ENCODE measurements at places on chromosomes 6 and 20.
A peak's percentile ranks its signal among the peaks of the same experiment; 100 is the strongest.

GRCh38 chr6:157091243-157091642 is 232.1 kb downstream of the TMEM242 start:
- DNase-seq, result no peak

DNA sequence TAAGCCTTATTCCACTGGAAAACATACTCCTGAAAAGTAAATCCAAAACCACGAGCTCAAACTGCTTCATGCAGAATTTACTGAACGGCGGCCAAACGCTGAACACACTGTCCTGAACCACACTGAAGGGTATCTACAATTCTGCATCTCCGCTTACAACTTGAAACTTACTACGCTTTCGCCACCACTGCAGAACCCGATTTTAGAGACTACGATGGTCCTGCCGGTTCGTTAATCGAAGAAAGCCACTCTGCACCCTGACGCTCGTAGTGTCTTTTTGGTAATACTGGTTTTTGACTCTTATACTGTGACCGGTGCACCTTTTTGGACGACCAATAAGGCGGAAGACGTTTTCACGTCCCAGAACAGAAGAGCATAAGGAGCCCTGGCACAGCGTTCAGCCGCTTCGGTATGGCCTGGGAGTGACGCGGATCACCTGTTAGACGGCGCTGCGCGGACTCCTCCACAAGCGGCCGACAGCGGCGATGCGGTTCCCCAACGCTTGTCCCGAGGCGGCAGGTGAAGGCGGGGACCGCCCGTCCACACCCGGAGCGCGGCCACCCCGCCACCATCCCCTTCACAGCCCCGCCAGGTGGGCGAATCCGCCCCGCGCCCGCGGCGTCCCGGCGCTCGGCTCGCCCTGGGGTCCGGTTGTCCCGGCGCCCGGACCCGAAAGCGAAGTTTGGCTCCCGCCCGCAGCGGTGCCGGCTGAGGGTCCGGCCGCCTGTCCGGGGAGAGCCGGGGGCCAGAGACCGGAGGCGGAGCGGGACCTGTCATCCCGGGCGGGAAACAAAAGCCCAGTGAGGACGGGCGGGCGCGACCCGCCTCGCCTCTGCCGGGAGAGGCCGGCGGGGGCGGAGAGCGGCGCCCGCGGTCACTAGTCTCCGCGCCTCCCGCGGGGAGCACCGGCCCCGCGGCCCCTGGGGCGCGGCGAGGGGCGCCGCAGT is 784 bp downstream of the FKBP5 start:
- peak; percentile 29 for DNase-seq

DNA sequence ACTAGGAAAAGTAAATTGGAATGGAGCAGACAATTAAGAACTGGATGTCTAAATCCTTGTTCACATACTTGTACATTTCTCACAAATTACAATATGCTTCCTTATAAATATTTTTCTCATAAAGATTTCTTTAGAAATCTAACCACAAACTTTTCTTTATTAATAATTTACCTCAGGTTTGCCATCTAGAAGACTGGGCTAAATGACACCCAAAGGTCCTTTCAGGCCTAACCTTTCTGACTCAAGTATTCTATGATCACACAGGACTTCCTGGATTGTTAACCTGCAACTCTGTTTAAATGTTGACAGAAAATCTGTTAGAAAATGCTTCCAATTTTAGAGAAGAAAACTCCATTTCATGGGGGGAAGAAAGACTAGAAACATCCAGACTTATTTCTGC is 330.5 kb upstream of the MAP3K7 start:
- DNase-seq, result no peak

- no peak for DNase-seq
Measured at GRCh38 chr20:57412347-57413029, 21.3 kb downstream of the RBM38 start.

DNA sequence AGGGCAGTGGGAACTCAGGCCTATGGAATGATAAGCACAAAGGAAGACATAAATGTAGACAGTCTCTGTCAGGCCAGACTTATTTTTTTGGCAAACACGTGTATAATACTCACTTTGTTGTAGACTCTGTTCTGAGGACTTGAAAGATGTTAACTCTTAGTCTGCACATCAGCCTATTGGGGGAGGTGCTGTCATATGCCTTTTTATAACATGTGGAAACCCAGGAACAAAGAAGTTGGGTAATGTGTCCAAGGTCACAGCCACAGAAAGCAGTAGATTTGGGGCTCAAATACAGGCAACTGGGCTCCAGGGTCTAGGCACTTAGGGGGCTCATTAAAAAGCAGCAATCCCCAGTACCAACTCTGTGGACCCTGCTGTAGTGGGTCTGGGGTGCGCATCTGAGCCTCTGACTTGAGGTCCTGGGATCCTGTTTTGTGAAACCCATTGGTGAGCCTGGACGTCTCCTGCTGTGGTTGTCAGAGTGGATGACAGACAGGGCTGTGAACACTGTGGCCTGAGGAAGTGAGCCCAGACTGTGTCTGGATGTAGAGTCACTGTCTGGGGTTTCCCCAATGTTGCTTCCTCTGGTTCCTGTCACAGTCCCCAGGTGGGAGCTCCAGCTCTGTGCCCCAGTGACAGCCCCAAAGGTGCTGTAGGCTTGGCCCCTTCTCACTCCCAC is 50.0 kb downstream of the CDH26 start:
- no peak for DNase-seq

DNA sequence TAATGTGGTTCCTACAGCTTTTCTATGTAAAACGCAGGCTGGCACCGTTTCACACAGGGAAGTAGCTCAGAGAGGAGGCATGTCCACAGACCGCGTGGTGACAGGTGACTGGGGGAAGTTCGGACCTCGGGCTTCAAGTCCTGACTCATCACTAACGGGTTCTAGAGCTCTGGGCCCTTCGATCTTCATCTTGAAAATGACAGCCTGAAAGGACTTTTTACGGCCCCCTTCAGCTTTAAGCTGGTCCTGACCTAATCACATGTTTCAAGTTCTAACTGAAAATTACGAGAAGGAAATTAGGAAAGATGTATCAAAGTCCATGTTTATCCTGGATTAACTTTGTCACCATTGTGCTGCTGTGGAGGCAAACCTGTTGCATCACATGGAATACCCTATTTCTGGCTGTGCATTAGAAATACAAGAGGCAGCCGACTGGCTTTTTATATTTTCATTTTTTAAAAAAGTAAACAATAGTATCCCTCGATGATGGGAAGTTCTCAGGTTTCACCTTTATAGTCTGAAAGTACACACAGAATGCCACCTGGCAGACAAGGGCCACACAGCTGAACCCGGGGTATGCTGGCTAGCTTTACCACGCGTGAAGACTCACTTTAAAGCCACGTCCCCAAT is 2.0 kb downstream of the MAN1A1 start:
- no peak for DNase-seq

DNA sequence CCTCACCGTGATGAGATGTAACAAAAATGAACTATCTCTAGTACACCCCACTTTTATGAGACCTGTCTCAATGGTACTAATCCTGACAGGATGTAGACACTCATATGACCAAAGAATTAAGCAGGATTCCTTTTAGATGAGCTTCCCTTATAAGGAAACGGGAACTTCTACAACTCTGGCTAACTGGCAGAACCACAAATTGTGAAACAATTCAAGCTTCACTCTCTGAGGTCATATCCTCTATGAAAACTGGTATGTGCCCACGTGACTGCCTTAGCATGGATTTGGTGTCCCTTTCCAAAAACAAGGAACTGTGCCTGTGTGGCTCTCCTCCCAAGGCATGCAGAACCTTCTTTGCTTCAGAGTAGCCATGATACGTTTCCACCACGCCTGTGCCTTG is 14.1 kb upstream of the CPNE5 start:
- DNase-seq, result no peak

DNA sequence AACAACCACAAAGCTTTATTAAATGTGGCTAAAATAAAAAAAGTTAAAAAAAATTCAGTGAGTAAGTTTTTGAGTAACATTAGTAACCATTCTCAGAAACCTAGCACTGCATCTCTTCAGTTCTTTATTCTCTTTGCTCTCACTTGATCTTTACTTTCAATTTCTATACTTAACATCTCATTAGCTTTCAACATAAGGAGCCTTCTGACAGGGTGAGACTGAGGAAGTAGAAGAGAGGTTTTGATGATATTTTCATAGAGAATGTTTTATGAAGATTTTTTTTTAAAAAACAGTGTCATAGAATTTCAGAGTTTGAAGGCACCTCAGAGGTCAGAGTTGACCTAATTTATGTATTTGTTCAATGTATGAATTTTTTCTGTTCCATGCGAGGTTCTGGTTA is 60.8 kb downstream of the FAM83B start:
- no peak for DNase-seq
